Adrenal gland (tissue), 19 donors: ENCODE measurements at places on chromosomes 1 and 21. TPM values are rescaled to one million over a fixed set of nuclear protein-coding genes. Genes with fewer than 3 reads are reported as not detected.
A peak's percentile ranks its signal among the peaks of the same experiment; 100 is the strongest.

DNA sequence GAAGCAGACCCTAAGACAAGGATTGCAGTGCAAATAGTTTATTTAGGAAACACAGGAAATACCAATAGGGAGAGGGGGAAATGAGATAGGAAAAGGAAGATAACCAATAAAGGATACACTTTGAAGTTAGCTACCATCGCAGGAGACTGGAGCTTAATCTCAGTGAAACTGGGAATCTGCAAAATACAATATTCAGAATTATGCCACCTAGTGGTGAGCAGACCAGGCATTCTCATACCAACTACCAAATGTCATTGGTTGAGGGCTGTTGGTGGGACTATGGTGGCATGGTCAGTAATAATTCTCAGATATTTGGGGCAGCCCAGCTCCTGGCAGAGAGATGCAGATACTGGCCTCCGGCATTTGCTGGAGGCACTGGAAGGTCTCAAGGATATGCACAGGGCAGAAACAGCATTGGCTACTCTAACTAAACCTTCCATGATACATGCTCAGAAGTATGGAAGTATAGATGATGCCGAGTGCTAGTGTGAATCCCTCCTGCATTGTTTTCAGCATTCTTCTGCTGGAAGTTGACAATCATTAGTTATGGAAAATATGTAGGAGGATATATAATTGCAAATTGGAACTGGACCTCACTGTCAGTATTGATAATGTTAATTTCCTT lies 11.8 kb upstream of the ZFP69B start:
- DNase-seq, result no peak

- peak; percentile 96 for DNase-seq
Measured at GRCh38 chr1:22704440-22705067, 6.1 kb upstream of the EPHB2 start.

DNA sequence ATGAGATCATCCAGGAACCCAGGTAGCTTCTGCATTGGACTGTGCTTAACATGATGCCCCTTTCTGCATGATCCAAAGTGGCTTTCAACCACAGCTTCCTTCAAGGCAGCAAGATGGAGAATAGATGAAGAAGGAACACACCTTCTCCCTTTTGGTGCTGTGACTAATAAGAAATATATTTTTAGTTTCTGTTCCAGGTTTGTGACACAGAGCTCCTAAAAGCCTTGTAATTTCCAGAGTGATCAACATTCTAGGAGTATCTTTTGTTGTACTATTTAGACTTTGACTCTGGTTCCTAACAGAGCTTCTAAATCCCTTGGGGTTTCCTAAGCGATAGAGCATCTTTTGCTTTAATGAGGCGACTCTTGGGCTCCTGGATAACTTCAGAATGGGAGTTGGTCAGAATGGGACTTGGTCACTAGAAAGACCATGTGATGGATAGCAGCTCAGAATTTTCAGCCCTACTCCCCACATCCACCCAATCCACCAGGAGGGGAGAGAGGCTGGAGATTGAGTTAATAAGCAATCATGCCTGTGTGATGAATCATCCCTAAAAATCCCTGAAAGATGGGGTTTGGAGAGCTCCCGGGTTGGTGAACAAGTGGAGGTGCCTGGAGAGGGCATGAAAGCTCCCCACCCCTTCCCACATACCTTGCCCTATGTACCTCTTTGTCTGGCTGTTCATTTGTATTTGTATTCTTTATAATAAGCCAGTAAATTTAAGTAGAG lies 134.8 kb downstream of the FGGY start:
- DNase-seq, result no peak

DNA sequence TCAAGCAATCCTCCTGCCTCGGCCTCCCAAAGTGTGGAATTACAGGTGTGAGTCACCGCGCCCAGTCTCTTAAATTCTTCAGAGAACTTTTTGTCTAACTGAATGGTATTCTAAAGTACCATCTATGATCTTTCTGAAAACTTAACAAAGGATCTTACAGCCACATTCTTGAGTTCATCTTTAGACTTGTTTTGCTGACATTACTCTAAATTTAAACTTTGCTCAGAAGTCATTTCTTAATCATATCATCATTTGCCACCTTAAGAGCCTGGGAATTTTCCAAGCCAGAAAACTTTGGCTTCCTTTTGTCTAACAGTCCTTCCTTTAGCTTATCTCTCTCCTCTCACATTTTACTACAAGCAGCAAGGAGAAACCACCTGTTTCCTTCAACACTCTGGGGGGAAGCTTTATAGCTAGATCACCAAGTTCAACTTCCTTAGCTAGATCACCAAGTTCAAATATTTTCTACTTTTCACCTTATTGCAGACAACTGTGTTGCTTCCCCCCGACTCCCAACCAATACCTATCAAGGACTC lies 5.4 kb upstream of the ZBTB8A start:
- DNase-seq, result no peak

GRCh38 chr1:38000233-38000528 lies 5.1 kb downstream of the FHL3 start:
- DNase-seq, result no peak

GRCh38 chr1:39044762-39045161 lies 18.6 kb downstream of the NDUFS5 start:
- DNase-seq, result no peak

- no peak for DNase-seq
Measured at GRCh38 chr1:154755858-154756730, 114.0 kb downstream of the KCNN3 start.

- DNase-seq, result no peak
Measured at GRCh38 chr1:156483397-156483796, 17.2 kb downstream of the MEF2D start.

- no peak for DNase-seq
Measured at GRCh38 chr1:34844252-34844634, 15.3 kb downstream of the SMIM12 start.

DNA sequence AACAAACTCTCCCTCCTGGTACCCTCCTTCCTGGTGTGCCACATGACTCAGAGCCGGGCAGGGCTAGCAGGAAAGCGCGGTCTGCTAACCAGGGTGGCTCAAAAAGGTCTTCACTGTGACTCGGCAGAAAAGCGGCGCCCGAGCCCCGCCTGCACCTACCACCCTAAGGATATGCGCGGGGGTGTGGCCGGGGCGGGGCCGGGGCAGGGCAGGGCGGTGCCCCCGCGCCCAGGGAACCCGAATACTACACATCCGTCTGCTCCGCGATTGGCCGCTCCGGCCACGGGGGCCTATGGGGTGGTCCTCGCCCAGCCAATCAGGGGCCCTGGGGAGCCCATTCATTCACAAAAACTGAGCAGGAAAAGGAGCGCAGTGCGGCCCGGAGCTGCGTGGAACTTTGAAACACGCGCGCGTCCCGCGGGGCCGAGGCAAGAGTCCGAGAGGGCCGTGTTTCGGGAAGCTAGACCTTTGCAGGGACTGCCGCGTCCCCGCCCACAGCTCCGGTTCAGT lies 1.7 kb downstream of the LRP8 start:
- DNase-seq, result peak; percentile 85

GRCh38 chr1:108107658-108108057 lies 92.5 kb downstream of the SLC25A24 start:
- DNase-seq, result no peak

- DNase-seq, result no peak
Measured at GRCh38 chr1:52423771-52424170, 19.4 kb downstream of the PRPF38A start.

DNA sequence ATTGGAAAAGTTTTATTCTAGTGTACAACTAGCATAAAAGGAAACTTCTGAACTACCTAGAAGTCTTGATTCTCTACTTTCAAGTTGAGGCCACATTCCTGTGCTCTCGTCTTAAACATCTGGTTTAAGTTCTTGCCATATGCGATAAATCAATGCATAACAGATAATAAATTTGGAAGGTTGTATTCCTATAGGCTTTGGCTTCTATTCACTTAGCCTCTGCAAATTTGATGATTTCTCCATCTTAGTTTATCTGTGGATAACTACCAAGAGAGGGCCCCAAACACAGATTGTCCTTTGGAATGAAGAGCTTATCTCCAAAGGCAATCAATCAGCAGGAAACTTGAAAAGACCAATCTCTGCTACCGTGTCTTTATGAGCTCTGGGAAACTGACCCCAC lies 11.7 kb upstream of the RNF2 start:
- no peak for DNase-seq

DNA sequence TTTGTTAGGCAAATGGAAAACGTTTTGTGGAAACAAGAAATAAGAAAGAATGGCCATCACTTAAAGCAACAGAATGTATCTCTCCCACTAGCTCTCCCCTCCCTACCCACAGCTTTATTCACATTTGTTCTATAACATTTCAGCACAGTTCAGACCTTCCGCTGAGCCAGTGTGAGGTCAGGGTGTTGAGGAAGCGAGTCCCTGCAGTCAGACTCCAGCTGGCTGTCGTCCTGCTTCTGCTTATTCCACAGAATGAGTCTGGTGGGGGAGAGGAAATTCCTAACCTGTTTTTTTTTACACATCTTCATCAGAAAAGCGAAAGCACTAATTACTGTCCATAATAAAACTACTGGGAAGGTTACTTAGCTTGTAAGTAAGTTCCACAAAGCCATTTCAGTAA lies 39.0 kb downstream of the MRPL39 start:
- DNase-seq, result peak; percentile 36

GRCh38 chr1:108041360-108042142 lies 76.6 kb upstream of the VAV3 start:
- no peak for DNase-seq

- no peak for DNase-seq
Measured at GRCh38 chr21:41887667-41888066, 8.5 kb upstream of the PRDM15 start.

GRCh38 chr1:40848530-40849189 lies 13.5 kb downstream of the CITED4 start:
- peak; percentile 79 for DNase-seq

DNA sequence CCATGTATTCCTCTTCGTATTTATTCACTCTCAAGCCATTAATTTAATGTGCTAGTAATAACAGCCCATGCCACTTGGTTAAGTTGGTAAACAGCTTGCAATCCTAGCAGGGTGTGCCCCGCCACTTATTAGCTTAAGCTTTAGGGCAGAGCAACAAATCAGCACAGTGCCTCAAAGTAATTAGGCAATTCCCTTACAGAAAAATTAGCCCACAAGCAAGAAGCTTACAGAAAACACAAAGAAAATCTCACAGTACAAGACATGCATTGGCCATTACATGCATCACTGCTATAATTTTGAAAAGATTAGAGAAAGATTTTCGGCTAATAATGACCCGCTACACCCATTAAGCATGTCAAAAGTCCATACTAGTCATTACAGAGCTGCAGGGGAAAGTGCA lies 47.6 kb downstream of the TGFB2 start:
- no peak for DNase-seq

- DNase-seq, result no peak
Measured at GRCh38 chr1:10379676-10380075, 19.2 kb upstream of the PGD start.

CD2 gene
- polyA plus RNA-seq, result 1.9 TPM

AVPR1B gene
- polyA plus RNA-seq, result not detected

SLC22A15 gene
- 11.4 TPM for polyA plus RNA-seq

LCA5L gene
- polyA plus RNA-seq, result 3.5 TPM

PPFIA4 gene
- 0.46 TPM for polyA plus RNA-seq

FTCD gene
- polyA plus RNA-seq, result 0.20 TPM

GPX7 gene
- polyA plus RNA-seq, result 8.9 TPM

LAMC2 gene
- polyA plus RNA-seq, result 0.15 TPM
